ENCODE measurements at places on chromosomes 3 and 15.

DNA sequence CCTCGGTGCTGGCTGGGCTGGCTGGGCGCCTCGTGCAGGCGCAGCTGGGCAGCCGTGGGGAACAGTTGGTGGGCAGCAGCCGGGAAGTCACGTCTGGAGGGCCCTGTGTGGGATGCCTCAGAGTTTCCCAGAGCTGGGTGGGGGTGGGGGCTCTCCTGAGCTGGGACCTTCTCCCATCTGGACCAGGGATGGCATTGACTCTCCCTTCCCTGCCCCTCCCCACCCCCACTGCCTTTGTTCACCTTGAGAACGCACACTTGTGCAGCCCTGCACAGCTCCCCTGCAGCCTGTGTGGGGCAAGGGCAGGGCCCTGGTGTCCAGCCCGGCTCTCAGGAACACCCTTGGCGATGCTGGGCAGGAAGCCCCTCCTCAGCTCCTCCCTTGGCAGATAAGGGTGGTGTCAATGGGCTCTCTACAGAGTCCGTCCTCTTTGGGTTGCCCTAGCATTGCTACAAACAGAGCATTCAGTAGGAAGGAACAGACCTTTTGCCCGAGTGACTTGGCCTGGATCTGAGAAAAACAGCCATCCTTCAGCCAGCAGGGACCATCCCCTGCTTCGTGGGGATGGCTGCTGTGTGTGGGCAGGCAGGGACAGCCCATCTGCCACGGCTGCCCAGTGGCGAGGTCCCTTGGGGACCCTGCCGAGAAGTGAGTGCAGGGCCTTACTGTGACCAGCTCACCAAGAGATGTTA lies 25.5 kb upstream of the KLF13 start:
- no peak for DNase-seq

DNA sequence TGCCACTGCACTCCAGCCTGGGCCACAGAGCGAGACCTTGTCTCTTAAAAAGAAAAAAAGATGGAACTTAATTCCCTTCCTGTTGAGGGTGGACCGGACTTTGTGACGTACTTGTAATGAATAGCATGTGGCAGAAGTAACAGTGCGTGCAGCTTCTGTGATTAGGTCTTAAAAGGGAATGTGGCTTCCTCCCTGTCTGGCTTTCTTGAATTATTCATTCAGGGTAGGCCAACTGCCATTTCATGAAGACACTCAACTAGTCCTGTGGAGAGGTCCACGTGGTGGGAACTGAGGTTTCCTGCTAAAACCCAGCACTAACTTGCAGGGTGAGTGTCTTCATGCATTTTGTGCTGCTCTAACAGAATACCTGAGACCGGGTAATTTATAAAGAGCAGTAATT lies 98.9 kb upstream of the PIAS1 start:
- DNase-seq, result no peak

- no peak for DNase-seq
Measured at GRCh38 chr3:185316740-185317412, 46.1 kb upstream of the MAP3K13 start.

- DNase-seq, result no peak
Measured at GRCh38 chr3:12946649-12947316, 105.4 kb upstream of the RPL32 start.

- no peak for DNase-seq
Measured at GRCh38 chr3:72761410-72761809, 86.8 kb downstream of the SHQ1 start.

GRCh38 chr3:123376451-123377242 lies 72.2 kb downstream of the ADCY5 start:
- no peak for DNase-seq

DNA sequence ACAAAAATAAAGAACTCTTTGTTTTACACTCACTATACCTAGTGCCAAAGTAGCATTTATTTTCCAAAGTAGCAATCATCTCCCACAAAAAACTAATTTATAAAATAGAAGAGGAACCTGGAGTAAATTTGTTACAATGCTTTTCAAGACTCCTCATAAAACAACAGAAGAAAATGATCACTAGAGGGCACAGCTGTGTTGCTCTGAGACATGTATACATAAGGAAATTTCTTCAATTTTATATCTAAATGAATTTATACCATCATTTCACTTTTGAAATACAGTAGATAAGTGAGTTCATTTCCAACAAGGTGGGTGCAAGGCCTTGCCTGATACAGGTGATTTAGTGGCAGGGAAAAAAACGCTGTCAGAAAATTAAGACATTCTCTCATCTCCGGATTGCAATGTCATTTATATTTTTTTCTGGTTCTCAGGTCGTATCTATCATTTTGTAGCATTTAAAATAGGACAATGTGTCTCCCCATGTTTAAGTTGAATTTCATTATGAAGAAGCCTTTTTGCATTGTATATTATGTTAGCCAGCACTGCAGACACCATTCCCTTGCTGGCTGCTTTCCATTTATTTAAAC lies 25.3 kb upstream of the ARHGEF26 start:
- peak; percentile 3 for DNase-seq

GRCh38 chr3:88209356-88209755 lies 59.6 kb downstream of the C3orf38 start:
- DNase-seq, result no peak

- no peak for DNase-seq
Measured at GRCh38 chr3:49104052-49104426, 518 bp downstream of the QARS1 start.

- no peak for DNase-seq
Measured at GRCh38 chr3:99909714-99910495, 92.2 kb downstream of the CMSS1 start.

Measured in NCI-H2081 (cell line).